ENCODE measurements at places on chromosomes 4 and X. TPM values are rescaled to one million over a fixed set of nuclear protein-coding genes. Genes with fewer than 3 reads are reported as not detected.

The KCNE5 gene
- 1.1 TPM for total RNA-seq

The MTMR8 gene
- total RNA-seq = 6.4 TPM

The APLN gene
- total RNA-seq = not detected

The DCAF12L1 gene
- not detected for total RNA-seq

The MGAT4D gene
- total RNA-seq = not detected

The MRPL1 gene
- 39.6 TPM for total RNA-seq
